Transverse colon (tissue), 4 donors: ENCODE measurements at places on chromosomes 5 and 9.

DNA sequence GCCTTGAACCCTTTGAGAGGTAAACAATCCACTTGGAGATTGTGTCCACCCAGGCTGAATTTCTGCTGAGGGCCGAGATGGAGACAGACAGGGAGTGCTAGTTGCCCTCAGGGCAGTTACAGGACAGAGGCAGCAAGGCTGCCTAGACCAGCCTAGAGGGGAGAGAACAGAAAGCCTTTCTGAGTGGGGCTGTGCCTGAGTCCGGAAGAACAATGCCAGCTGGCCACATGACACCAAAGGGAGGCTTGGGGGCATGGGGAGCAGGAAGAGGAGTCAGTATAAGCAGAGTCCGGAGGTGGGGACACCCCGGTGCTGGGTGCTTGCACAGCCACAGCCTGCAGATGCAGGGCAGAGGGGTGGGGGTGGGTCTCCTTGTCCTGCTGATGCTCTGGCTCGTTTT, 145.7 kb downstream of the CFAP90 start:
- no peak for DNase-seq

DNA sequence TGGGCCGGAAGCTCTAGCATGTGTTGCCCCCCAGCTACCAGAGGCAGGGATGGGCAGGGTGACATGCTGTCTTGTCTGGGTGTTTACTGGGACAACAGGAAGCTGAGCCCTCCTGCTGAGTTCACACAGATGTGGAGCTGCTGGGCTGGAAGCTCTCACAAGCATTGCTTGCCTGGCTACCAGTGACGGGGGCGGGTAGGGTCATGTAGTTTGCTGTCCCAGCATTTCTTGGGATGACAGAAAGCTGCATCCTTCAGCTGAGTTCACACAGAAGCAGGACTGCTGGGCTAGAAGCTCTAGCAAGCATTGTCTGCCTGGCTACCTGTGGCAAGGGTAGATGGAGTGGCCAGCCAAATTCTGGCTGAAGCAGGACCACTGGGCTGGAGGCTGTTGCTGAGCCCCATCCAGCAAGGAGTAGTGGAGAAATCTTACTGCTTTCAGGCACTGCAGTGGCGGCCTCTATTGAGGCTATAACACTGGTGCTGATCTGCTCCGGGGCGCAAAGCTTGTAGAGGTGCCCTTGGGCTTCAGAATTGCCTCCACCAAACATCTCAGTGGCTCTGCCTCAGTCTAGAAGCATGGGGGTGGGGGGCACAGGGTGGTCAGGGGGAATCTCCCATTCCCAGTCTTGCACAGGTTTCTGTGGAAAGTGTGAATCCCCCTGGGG, 25.1 kb downstream of the POLK start:
- no peak for DNase-seq

DNA sequence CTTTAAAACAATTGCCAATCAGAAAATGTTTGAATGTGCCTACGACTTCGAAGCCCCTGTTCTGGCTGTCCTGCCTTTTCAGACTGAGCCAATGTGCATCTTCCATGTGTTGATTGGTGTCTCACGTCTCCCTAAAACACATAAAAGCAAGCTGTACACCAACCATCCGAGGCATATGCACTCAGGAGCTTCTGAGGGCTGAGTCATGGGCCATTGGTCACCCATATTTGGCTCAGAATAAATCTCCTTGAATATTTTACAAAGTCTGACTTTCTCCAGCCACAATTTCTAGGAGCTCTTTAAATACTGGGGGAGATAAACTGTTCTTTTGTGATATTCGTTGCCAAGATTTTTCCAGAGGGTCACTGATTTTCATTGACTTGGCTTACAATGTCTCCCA, 53.9 kb downstream of the C9orf57 start:
- DNase-seq = no peak

GRCh38 chr5:77390795-77391194, 101.3 kb downstream of the WDR41 start:
- DNase-seq = no peak

DNA sequence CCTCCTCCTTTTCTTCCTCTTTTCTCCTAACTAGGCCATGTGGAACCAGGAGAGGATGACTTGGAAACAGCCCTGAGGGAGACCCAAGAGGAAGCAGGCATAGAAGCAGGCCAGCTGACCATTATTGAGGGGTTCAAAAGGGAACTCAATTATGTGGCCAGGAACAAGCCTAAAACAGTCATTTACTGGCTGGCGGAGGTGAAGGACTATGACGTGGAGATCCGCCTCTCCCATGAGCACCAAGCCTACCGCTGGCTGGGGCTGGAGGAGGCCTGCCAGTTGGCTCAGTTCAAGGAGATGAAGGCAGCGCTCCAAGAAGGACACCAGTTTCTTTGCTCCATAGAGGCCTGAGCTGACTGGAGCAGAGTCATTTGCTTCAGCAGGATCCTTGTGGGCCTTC, 13.7 kb downstream of the NUDT2 start:
- peak; percentile 47 for DNase-seq
